ENCODE measurements at places on chromosomes 5 and 9. TPM values are rescaled to one million over a fixed set of nuclear protein-coding genes. Genes with fewer than 3 reads are reported as not detected.

DNA sequence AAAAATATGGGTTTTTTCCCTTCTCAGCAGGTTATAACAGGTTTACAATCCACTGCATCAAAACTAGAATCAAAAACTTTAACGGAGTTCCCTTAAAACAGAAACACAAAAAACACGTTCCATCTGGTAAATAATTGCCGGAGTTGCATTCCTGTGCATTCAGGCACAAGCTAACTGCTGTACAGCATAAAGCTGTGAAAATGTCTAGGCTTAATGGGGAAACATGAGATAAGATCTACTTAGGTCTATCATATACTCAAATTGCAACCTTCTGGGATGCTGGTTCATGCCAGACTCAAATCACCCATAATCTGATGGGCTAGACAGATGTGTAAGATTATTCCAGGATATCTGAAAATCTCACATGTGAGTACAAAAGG is 265.3 kb downstream of the DOCK8 start:
- DNase-seq, result no peak

- no peak for DNase-seq
Observed at GRCh38 chr5:91182763-91183162, 200.4 kb downstream of the ARRDC3 start.

- peak; percentile 50 for DNase-seq
Observed at GRCh38 chr9:134276453-134277245, 49.6 kb upstream of the RXRA start.

- DNase-seq, result no peak
Observed at GRCh38 chr5:90287036-90287435, 122.5 kb downstream of the CETN3 start.

- DNase-seq, result peak; percentile 51
Observed at GRCh38 chr9:75993434-75993833, 103.0 kb downstream of the PCSK5 start.

DNA sequence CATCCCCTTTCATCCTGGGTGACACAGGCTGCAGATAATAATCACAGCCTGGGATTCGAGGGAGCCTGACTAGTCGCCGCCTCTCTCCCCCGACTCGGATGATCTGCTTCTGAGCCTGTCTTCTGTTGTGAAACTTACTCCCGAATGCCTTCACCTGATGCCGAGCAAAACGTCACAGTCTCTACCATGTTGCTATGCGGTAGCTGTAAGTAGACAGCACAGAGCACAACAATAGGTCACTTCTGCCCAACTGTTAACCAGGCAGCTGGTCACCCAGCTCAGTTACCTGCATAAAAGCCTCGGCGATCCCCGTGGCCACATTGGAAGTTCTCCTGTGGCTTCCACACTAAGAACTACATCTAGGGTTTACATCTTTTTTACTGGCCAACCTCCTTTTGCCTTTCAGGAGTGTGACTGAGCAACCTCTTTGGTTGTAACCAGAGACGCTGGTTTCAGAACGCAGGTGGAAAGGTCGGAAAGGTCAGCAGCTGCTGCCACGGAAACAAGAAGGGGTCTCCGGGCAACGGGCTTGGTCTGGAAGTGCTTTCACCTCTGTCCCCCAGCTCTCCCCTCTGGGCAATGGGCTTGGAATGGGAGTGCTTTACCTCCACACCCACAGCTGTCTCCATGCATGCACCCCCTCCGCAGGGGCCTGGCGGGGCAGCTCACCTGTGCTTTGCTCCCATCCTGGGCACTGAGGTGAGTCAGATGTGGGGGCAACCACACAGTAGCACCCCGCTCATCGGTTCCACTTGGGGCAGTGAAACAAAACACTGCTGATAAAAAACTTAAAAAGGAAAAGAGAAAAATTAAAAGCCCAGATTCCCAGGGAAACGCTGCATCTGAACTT is 7.6 kb upstream of the PPP1R26 start:
- no peak for DNase-seq

DNA sequence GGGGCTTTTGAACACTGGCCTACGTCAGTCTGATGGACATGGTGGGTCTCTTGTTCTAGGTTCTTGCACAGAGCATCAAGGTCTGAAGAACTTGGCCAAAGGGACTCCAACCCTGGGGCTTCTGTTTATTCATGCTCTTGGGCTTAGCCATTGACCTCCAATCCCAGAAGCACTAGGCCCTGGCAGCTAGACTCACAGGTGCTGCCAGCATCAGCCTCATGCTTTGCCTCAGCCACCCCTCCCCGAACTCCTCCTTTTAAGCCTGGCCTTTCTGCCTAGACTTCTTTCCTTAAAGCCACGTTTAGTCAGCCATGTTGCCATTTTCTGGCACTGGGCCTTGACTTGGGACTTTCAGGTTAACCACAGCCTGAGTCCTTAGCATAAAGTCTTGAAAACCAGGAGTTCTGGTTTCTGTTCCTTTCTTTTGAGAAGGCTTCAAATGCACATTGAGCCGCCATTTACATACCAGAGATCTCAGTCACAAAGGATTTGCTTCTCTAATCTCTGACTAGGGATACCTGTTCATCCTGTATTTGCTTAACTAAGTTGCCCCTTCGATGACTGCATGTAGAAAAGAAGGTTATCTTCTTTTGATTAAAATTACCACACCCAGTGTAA is 54.7 kb downstream of the ANGPTL2 start:
- no peak for DNase-seq

DNA sequence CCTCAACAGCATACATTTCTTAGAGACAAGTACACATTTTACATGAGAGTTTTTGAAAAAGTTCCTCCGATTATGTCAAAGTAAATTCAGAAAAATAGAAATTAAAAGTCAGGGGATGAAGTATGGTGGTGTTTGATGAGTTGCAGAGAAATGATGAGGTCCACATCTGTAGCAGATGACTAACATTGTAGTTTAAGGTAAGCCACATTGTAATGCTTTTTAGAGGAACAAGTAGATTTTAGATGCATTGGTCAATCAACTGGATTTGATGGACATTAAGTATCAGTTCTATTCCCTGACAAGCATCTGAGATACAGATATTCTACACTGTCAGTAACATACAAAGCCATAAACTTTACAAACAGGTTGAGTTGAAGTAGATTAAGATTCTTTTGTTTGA is 402.4 kb upstream of the RORB start:
- DNase-seq, result no peak

- DNase-seq, result no peak
Observed at GRCh38 chr9:117809751-117810150, 105.5 kb downstream of the TLR4 start.

DNA sequence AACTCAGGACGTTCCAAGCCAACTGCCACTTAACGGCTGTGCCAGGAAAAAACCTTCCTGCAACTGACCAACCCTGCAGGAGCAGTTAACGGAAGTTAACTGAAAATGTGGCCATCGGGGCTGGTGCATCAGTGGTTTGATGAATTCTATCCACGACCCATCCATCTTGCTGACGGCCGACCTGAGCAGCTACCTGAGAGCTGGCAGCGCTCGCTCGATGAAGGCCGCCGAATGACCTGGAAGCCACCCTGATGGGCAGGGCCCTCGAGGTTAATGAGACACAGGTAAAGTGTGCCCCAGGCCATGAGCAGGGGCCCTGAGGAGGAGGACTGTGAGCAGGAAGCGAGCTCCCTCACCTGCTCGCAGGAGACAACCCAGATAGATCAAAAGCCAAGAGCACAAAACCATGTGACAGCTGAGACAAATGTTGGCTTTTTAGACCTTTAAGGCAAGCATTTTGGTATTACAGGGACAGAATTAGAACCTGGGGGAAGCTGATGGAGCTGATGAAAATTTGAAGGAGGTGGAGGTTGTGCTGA is 35.3 kb upstream of the FLT4 start:
- no peak for DNase-seq

GRCh38 chr9:2336055-2336454 is 285.5 kb upstream of the VLDLR start:
- DNase-seq, result no peak

- peak; percentile 81 for DNase-seq
Observed at GRCh38 chr5:146079695-146080373, 25.5 kb downstream of the PLAC8L1 start.

GRCh38 chr5:6522331-6522730 is 73.7 kb downstream of the UBE2QL1 start:
- no peak for DNase-seq

- peak; percentile 30 for DNase-seq
Observed at GRCh38 chr9:99365233-99365980, 143.3 kb downstream of the SEC61B start.

GRCh38 chr5:132896685-132897084 is 23.2 kb downstream of the LEAP2 start:
- DNase-seq, result no peak

GRCh38 chr5:44539602-44539919 is 150.3 kb upstream of the FGF10 start:
- no peak for DNase-seq

DNA sequence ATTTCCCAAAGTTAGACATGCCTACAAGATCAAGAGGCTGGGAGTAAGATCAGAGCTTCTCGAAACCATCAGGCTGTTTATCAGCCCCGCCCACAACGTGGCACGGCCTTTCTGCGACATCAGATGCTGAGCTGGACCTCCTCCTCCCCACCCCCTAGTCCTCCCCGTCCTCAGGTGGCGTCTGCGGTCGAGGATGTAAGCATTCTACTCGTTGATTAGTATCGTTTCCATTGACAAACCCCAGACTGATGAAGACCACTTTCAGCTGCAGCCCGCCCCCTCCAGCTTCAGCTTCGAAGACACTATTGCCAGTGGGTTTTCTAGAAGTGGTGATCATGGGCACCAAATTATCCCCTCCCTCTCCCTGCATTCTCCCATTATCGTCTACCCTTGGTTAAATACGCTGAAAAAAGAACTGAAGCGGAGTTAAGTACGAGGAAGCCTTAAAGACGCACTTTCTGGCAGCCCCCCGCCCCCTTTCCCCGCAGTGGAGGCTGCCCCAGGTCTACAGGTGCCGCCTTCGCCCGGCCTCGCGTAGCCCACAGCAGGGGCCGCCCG is 1.1 kb downstream of the PPIC start:
- DNase-seq, result peak; percentile 27

DNA sequence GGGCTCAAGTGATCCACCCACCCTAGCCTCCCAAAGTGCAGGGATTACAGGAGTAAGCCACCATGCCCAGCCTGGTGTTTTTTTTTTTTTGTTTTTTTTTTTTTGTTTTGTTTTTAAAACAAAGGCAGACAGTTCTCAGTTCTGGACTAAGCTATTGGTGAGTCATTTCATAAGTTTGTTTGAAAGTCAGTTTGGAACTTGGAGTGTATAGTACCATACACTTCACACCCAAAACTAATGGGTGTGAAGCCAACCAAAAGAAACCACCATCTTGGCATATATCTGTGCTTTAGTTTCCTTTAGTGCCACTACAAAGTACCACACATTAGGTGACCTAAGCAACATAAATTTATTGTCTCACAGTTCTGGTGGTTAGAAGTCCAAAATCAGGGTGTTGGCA is 13.4 kb downstream of the MAST4 start:
- no peak for DNase-seq

DNA sequence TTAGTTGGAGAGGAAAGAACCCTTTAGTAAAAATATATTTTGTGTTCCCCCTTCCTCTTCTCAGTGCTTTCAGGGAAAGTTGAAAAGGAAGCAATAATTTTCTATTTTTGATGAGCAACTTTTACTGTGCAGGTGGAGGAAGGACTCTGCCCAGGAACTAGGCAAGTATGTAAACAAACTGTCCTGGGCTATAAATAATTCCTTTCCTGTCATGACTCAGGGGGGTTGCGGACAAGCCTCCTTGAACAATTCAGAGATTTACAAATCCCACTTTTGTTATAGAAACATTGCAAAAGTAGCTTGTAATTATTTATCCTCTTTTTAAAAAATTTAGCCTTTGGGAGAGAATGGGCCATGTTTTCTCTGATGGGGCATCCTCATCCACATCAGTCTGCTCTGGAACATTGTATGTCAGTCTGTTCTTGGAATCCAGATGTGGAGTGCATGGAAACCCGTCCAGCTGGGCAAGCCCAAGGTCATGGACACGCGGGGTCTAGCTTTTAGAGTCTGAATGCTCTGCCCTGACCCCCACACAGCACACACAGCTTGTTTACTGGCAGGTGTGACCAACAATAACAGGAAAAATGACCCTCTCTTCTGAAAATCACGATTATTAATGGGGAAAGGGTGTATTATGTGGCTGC is 127.6 kb downstream of the GADD45G start:
- DNase-seq, result peak; percentile 75

DNA sequence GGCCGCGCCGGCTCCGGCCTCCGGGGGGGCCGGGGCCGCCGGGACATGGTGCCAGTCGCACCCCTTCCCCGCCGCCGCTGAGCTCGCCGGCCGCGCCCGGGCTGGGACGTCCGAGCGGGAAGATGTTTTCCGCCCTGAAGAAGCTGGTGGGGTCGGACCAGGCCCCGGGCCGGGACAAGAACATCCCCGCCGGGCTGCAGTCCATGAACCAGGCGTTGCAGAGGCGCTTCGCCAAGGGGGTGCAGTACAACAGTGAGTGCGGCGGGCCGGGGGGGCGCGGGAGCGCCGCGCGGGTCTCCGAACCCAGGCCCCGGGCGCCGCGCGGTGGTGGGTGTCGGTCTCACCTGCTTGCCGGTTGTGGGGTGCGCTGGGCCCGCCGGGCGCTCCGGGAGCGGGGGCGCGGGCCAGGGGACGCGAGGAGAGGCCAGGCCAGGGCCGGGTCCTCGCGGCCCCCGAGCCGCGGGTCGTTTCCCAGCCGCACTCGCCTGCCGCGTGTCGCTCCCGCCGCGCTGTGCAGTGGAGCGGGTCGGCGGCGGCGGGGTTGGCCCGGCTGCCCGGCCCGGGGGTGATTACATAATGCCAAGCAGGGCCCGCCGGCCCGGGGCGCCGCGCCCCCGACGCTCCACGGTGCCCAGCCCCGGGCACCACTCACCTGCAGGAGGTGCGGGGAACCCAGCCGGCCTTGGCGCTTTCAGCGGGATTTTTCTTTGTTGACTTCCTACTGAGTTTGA is 492 bp downstream of the RABL6 start:
- DNase-seq, result no peak

- DNase-seq, result no peak
Observed at GRCh38 chr9:17088566-17088965, 46.3 kb upstream of the CNTLN start.

GRCh38 chr9:137397675-137398423 is 25.1 kb downstream of the EXD3 start:
- no peak for DNase-seq

- DNase-seq, result no peak
Observed at GRCh38 chr9:26597542-26598149, 295.0 kb downstream of the CAAP1 start.

GRCh38 chr9:36742264-36742663 is 169.6 kb downstream of the MELK start:
- DNase-seq, result no peak

GRCh38 chr5:78920604-78921003 is 64.5 kb downstream of the ARSB start:
- peak; percentile 13 for DNase-seq

Gene SVEP1
- 0.07 TPM for total RNA-seq

Gene SLC25A2
- total RNA-seq, result not detected

Gene TAF11L5
- total RNA-seq, result not detected

Gene PTPN3
- 7.8 TPM for total RNA-seq

Gene GNA14
- not detected for total RNA-seq

Gene TNIP1
- 125 TPM for total RNA-seq

Gene C9orf57
- total RNA-seq, result not detected

Gene FAM169A
- total RNA-seq, result 33.0 TPM

Gene GARIN3
- total RNA-seq, result not detected

Gene YTHDC2
- total RNA-seq, result 14.8 TPM

Gene SLC4A9
- not detected for total RNA-seq

Gene IDNK
- total RNA-seq, result 14.1 TPM

Gene SLC6A18
- not detected for total RNA-seq

Gene SH2D3C
- 1.7 TPM for total RNA-seq

Gene SYNPO
- 9.0 TPM for total RNA-seq

Gene STKLD1
- 0.91 TPM for total RNA-seq

Gene DAB2
- total RNA-seq, result 46.1 TPM

Gene C8G
- not detected for total RNA-seq

Gene CSF1R
- total RNA-seq, result 0.84 TPM

Gene ZNF354C
- not detected for total RNA-seq
